ENCODE measurements at places on chromosomes 11 and 22.

GRCh38 chr11:69212798-69213110 lies 57.0 kb downstream of the SMIM38 start:
- no peak for DNase-seq

- no peak for DNase-seq
Measured at GRCh38 chr11:80077113-80077512, 636.3 kb upstream of the TENM4 start.

GRCh38 chr11:61897387-61898246 lies 6.3 kb upstream of the FADS3 start:
- no peak for DNase-seq

DNA sequence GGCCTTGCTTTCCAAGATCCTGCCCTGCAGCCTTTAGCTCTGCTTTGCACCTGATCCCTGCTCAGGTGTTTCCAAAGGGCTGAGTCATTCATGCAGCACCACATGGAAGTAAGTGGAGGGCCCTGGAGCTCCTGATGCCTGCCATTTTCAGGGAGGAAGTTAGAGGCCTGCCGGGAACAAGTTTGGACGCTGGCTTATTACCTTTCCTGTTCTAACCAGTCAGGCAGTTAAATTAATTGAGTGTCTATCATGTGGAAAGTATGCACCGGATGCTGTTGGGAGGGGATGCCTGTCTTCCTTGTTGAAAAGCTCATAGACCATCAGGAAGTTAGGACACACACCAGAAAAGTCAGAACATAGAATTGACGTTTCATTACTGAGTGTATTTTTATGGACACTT lies 73.7 kb upstream of the PLET1 start:
- DNase-seq = no peak

GRCh38 chr11:11843211-11843621 lies 1.4 kb downstream of the USP47 start:
- DNase-seq = peak; percentile 61

DNA sequence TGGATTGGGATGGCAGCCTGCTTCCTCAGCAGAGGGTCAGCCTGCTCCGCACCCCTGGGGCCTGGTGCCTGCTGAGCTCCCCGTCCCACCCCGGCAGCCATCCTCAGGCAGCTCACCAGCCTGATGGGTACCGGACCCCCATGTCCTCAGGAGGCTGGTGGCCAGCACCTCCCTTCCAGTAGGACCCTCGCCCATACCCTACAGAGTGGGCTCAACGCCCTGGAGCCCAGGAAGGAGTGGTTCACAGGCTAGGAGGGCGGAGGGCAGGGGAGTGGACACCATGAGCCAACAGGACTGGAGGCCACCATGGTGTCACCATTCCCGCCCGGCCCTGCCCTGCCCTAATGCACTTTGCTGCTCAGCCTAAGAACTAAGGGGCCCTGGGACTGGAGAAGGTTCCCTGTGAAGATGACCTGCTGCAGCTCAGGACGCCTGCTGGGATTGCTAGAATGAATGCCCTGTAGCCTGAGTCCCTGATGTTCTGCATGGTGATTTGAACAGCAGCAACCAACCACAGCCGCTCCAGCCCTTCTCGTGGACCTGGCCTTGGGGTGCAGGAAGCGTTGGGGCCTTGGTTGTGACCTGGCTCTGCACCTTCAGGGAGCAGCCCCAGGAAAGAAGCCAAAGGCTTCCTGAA lies 1080.8 kb downstream of the BRD1 start:
- no peak for DNase-seq

GRCh38 chr11:115626414-115626813 lies 122.2 kb upstream of the CADM1 start:
- no peak for DNase-seq

GRCh38 chr11:76230392-76230791 lies 24.1 kb upstream of the WNT11 start:
- DNase-seq = no peak

DNA sequence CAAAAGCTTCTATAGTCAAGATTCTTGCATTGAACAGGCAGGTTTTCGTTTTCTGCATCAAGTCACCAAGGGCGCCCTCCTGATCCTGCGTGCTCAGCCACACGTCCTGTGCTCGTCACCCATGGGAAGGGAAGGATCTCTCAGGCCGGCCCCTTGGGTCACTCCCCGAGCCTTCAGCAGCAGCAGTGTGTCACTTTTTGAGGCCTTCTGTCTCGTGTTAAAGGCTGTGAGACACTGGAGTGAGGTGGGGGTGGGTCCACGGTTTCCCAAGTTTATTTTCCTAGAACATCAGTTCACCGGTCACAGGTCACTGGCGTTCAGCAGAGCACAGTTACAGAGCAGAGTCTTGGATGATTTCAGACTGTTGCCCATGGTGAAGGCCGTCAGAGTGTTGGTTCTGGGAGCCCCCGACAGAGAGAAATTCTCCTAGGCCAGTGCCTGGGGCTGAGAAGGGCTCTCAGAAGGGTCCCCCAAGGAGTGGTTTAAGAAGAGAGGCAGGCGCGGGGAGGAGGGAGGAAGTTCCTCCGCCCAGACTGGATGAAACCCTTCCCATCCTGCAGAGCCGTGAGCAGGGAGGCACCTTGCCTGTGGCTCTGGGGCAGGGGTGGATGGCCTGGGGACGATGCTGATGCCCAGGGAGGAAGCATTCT lies 13.5 kb upstream of the ADORA2A start:
- no peak for DNase-seq

- DNase-seq = no peak
Measured at GRCh38 chr11:74905326-74905725, 43.6 kb downstream of the XRRA1 start.

- no peak for DNase-seq
Measured at GRCh38 chr11:86801364-86801763, 1.0 kb downstream of the PRSS23 start.

GRCh38 chr11:40104941-40105550 lies 1354.4 kb downstream of the LRRC4C start:
- DNase-seq = no peak

GRCh38 chr11:123429913-123430720 lies at the start of gene GRAMD1B:
TSS of gene GRAMD1B (plus strand) at chr11:123430269. CDS start at chr11:123430793, 524 bp downstream.
- peak; percentile 44 for DNase-seq

- DNase-seq = no peak
Measured at GRCh38 chr11:78606667-78607066, 32.0 kb upstream of the NARS2 start.

- no peak for DNase-seq
Measured at GRCh38 chr11:7688238-7688826, 15.0 kb upstream of the CYB5R2 start.

DNA sequence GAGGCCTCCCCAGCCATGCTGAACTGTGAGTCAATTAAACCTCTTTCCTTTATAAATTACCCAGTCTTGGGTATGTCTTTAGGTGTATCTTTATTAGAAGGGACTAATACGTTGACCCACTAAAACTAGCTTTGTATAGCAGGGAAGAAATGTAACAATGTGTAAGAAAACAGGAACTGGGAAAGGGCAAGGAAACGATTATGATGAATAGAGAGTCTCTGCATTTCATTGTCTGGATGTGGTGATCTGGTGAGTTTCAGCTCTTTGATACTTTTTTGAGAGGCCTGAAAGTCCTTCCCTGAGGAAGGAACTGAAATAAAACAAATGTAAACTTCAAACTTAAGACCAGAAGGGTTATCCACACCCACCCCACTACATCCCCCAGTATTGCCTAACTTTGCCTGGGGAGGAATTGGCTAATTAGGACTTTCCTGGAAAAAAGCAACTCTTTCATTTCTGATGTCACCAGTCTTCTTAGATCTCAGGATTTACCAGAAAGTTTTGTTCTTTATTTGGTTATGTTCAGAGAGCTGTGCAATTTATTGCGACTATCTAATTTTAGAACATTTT lies 119.0 kb downstream of the LDLRAD3 start:
- no peak for DNase-seq

GRCh38 chr11:116646191-116646590 lies 126.6 kb downstream of the BUD13 start:
- no peak for DNase-seq

GRCh38 chr11:113564527-113565130 lies 89.4 kb upstream of the DRD2 start:
- DNase-seq = no peak

- DNase-seq = no peak
Measured at GRCh38 chr11:119149018-119149785, at the start of gene ABCG4. TSS of gene ABCG4 (plus strand) at chr11:119149052. CDS start at chr11:119149966, 914 bp downstream.

DNA sequence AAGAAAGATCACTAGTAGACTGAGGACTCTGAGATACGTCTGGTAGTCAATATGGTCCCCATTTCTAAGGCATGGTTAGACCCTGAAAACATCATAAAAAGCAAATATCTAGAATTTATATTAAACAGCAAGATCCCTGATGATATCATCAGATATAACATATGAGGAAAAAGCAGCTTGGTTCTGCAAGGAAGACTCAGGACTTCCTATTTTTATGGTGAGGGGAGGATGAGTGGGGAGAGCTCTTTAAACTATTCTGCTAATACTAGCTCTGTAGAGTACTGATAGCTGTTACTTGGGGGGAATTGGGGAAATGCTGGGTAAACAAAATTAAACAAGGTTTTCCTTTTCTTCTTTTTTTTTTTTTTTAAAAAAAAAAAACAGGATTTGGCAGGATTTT lies 235.8 kb downstream of the SWAP70 start:
- DNase-seq = no peak

DNA sequence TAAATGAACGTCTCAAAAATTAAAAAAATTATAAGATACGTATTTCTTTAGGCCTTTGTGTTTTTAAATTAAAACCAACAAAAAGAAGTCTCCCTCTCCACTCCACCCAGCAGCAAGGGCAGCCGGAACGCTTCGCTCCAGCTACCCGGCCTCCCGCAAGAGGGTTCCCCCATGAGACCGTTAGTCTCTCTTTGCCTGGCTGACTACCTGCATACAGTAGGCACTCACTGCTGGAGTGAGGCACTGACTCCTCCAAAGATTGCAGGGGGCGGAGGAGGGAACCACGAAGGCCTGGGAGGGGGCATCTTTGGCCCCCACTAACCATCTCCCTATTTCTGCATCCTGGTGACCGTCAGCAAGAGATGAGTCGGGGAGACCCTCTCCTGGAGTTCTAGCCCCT lies 10.1 kb downstream of the CBX6 start:
- DNase-seq = no peak

GRCh38 chr11:44298862-44299261 lies 11.1 kb downstream of the ALX4 start:
- DNase-seq = no peak

DNA sequence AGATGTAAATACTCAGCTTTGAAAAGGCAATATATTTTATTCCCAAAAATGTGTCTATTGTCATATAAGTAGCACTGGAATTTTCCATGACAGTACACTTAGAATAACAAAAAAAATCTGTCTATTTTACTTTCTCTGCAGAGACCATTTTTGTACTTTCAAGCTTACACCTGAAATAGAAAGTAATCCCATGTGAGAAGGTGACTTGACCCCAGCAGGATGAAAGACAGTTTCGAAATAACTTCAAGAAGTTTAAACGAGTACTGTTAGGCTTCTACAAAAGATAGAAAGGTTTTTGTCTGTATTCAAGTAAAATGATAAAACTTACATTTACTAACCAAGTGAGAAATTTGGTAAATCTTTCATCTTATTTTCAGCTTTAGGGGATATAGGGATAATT lies 259.9 kb upstream of the CTSC start:
- no peak for DNase-seq

GRCh38 chr22:26751217-26751616 lies 93.8 kb downstream of the MIAT start:
- no peak for DNase-seq

DNA sequence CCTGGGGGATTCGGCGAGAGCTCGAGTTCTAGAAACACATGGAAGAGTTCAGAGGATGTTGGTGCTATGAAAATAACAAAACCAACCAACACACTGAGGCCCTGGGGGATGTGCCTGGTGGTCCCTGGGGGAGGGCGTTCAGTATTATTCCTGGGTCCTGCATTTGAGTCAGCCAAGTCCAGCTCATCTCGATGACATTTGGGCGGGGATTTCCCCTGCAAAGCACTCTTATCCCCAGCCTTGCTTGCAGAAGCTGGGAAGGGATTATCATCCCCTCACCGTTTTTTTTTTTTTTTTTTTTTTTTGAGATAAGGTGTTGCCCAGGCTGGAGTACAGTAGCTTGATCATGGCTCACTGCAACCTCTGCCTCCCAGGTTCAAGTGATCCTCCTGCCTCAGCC lies 2.1 kb upstream of the SMIM38 start:
- no peak for DNase-seq

DNA sequence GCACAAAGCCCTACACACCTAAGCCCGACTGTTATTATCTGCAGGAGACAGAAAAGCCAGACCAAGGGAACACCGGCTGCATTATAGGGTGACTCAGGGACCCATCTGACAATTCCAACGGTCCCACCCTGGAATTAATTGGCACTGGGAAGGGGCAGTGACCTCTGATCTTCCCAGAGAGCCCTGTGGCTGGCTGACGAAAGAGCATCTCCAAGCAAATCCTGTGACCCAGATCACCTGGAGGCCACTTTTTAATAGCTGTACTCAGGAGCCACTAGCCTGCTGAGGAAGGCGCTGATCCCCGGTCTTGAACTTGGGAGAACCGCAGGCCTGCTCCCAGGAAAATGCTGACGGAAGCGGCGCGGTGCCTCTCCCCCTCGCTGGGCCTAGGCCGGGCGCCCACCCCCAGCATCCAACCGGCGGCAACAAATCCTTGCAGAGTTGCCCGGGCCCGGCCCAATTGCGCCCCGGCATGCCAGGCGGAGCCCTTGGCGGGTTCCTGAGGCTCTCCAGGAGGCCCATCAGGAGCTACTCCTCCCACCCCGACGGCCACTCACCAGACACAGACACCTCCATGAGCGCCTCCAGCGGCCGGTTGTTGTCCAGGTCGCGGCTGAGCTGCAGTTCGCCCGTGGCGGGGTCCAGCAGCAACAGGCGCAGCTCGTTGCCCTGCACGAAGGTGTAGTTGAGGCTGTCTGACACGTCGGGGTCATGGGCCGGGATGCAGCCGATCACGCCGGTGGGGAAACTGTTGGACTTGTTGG lies 4.2 kb downstream of the CELSR1 start:
- no peak for DNase-seq

GRCh38 chr11:1140642-1141490 lies 16.9 kb upstream of the MUC5AC start:
- no peak for DNase-seq

DNA sequence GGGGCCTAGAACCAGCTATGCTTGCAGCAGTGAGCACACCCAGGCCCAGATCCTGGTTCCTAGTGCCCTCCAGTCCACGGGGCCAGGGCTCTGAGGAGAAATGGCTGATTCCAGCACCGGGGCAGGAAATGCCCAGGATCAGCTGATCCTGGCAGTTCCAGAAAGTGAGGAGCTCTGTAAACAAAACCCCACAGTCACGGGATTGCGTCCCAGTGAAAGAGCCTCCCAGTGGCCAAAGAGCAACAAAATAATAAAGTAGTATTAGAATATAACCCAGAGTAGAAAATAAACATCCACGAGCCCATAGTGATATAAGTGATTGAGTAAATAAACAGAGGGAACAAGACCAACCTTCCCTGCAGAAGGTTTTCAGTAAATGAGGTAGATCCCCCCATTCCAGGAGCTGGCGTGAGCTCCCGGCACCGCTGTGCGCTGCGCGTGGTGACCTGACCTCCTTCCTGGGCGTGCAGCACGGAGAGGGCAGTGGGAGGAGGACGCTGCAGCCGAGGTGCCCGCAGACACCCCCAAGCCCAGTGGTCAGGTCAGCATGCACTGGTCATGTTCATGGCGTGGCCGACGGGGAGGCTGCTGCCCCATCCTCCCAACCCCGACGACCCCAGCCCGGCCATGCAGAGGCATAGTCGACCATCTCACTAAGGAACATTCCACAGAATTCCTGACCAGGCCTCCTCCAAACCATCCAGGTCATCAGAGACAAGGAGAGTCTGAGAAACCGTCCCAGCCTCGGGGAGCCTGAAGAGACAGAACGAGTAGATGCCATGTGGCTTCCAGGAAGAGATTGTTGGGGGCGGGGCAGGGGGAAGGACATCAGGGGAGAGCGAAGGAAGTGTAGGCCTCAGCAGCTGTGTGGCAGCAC lies 19.8 kb downstream of the PTDSS2 start:
- no peak for DNase-seq

Measured in AG09309 (cell line).